Naive thymus-derived CD8-positive, alpha-beta T cell (primary cell): ENCODE measurements at places on chromosomes 1 and 21.

DNA sequence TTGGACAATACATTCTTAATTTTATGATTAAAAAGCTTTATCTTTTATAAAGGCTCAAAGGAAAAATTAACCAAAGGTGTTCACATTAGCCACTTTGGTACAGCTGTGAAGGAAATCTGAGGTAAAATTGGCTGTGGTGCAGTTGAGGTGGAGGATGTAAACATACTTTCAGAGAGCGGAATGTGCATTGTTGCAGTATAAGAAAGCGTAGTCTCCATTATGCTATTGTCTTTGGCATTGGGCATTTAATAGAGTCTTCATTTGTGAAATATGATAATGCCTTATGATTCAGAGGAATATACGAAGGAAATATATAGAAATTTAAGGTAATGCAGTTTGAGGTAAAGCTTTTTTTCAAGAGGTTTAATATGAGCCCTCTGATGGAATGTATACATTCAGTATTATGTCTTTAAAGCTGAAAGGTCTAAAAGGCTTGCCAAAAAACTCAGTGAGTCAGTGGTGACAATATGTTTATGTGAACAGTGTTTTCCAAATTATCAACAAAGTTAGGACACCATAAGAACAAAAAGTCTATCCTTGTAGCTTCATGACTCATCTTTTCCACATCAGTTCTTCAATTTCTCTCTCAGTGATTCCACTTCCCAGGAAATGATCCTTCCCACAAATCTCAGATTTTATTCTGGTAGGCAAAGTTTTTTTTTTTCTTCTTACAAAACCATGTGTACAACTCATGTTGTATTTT is 26.9 kb upstream of the DDR2 start:
- DNase-seq = no peak

GRCh38 chr1:203176273-203177035 is 828 bp upstream of the MYBPH start:
- no peak for DNase-seq

- DNase-seq = no peak
These were observed 64.0 kb downstream of the RGS7 start for GRCh38 chr1:241292973-241293372.

- DNase-seq = no peak
These were observed 4.7 kb upstream of the ABCB10 start for GRCh38 chr1:229563241-229563640.
